Breast epithelium (tissue), 4 donors: ENCODE measurements at places on chromosomes 2 and 18. TPM values are rescaled to one million over a fixed set of nuclear protein-coding genes. Genes with fewer than 3 reads are reported as not detected.
A peak's percentile ranks its signal among the peaks of the same experiment; 100 is the strongest.

The CHST9 gene
- total RNA-seq = not detected

- H3K36me3 ChIP-seq = no peaks in the 10 kb centered on the region
- no peak overlapping the region for H3K27ac ChIP-seq
- DNase-seq = no peak
- peaks cover 48% of the 10 kb centered on the region for H3K27me3 ChIP-seq
These were observed 2.2 kb downstream of the NXPH2 start for GRCh38 chr2:138777996-138778395.

GRCh38 chr2:241225545-241225944 is 37.1 kb downstream of the ANO7 start:
- no peak overlapping the region for H3K4me3 ChIP-seq
- H3K36me3 ChIP-seq = peaks cover 18% of the 10 kb centered on the region
- H3K27ac ChIP-seq = no peak overlapping the region
- peaks cover 7% of the 10 kb centered on the region for H3K4me1 ChIP-seq

- no peaks in the 10 kb centered on the region for H3K4me1 ChIP-seq
- H3K36me3 ChIP-seq = no peaks in the 10 kb centered on the region
- no peak overlapping the region for H3K27ac ChIP-seq
These were observed 12.9 kb upstream of the NFATC1 start for GRCh38 chr18:79382681-79383387.

The SPC25 gene
- not detected for total RNA-seq

- DNase-seq = no peak
- no peaks in the 10 kb centered on the region for H3K36me3 ChIP-seq
- no peaks in the 10 kb centered on the region for H3K4me1 ChIP-seq
- H3K27me3 ChIP-seq = peaks cover 22% of the 10 kb centered on the region
- no peak overlapping the region for H3K27ac ChIP-seq
These were observed 102.3 kb downstream of the KCNF1 start for GRCh38 chr2:11014026-11014425.

GRCh38 chr2:172462849-172463381 is 35.5 kb downstream of the ITGA6 start:
- no peak overlapping the region for H3K4me3 ChIP-seq
- peak overlapping the region; percentile 64 for H3K27ac ChIP-seq
- DNase-seq = no peak
- H3K36me3 ChIP-seq = no peaks in the 10 kb centered on the region

The CDCA7 gene
- 3.2 TPM for total RNA-seq

DNA sequence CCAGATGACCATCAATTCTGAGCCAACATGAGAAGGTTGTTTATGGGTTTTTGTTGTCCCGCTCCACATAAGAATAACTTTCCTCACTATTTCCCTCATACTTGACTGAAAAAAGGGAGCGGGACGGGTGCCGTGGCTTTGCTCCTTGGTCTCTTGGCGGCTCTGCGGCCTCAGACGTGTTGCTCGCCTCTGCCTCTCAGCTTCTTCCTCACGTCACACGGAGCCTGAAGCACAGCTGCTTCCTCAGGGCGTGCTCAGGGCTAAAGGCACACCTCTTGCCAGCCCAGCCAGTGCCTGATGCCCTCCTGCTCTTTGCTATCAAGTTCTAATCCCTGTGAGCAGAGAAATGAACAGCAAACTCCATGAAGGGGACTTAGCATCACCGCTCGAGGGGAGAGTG is 17.9 kb upstream of the ID2 start:
- H3K4me1 ChIP-seq = no peaks in the 10 kb centered on the region
- no peak overlapping the region for H3K4me3 ChIP-seq
- no peak overlapping the region for H3K27ac ChIP-seq
- H3K36me3 ChIP-seq = no peaks in the 10 kb centered on the region
- H3K27me3 ChIP-seq = no peaks in the 10 kb centered on the region

The VSNL1 gene
- total RNA-seq = 2.6 TPM

- no peak for DNase-seq
- H3K36me3 ChIP-seq = no peaks in the 10 kb centered on the region
- H3K4me3 ChIP-seq = no peak overlapping the region
- H3K27me3 ChIP-seq = no peaks in the 10 kb centered on the region
These were observed 344.9 kb downstream of the CYRIA start for GRCh38 chr2:16320716-16321115.

- H3K36me3 ChIP-seq = no peaks in the 10 kb centered on the region
- H3K27ac ChIP-seq = peak within 1 kb of the TSS; percentile 3
- no peak for DNase-seq
- H3K27me3 ChIP-seq = no peaks in the 10 kb centered on the region
- H3K4me3 ChIP-seq = peak within 1 kb of the TSS; percentile 51
These were observed at the start of gene ADAM23 for GRCh38 chr2:206442833-206443734. Gene ADAM23, plus strand, starts transcription at chr2:206443532. Its CDS starts 335 bp downstream, at chr2:206443867.

GRCh38 chr2:170500770-170501169 is 214.4 kb upstream of the SP5 start:
- H3K4me1 ChIP-seq = no peaks in the 10 kb centered on the region
- H3K4me3 ChIP-seq = no peak overlapping the region
- peak overlapping the region; percentile 22 for H3K27ac ChIP-seq
- H3K27me3 ChIP-seq = no peaks in the 10 kb centered on the region
- H3K36me3 ChIP-seq = no peaks in the 10 kb centered on the region

- no peak overlapping the region for H3K27ac ChIP-seq
- no peak for DNase-seq
- H3K36me3 ChIP-seq = no peaks in the 10 kb centered on the region
- H3K4me1 ChIP-seq = no peaks in the 10 kb centered on the region
These were observed 590.9 kb upstream of the ZEB2 start for GRCh38 chr2:145110668-145111356.

The TMEM169 gene
- 1.3 TPM for total RNA-seq

DNA sequence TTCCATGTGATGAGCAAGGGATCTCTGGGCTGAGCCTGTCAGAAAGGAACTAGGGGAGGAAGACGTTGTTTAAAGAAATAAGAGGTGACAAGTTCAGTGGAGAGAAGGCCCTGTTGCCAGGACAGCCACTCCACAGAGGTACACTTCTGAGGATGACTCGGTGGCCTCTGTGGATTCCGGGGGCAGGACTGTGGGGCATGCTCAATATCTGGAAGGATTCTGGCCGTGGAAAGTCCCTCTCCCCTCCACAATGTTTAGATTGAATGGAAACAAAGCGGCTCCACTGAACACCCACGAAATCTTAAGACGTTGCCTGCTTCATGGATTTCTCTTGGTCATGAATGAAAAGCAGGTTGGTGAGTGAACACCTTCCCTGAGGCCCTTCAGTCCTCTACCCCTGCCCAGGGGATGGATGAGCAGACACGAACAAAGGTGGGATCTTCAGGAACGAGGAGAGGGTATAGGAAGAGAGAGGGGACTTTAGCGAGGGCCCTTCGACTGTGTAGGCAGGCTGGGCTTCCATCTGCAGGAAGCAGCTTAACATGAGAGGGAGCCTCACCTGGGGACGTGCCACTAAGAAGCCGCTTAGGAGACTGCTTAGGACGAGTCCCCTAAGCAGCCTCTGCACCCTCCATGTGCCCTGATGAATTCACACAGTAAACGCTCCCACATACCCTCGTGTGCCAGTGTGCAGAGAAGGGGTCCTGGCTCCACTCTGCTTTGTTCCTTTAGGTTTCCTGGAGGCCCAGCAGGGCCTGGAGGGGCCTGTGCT is 1.9 kb downstream of the NTSR2 start:
- no peak overlapping the region for H3K27ac ChIP-seq
- H3K4me1 ChIP-seq = no peaks in the 10 kb centered on the region
- H3K27me3 ChIP-seq = no peaks in the 10 kb centered on the region
